ENCODE measurements at places on chromosomes 7 and 10. TPM values are rescaled to one million over a fixed set of nuclear protein-coding genes. Genes with fewer than 3 reads are reported as not detected.

Gene BHLHA15
- total RNA-seq: 8.3 TPM

Gene AOC1
- total RNA-seq: 0.47 TPM

Gene ARHGEF35
- 26.3 TPM for total RNA-seq

Gene IGF2BP3
- total RNA-seq: 183 TPM

Gene DRGX
- total RNA-seq: not detected

Gene NUDT5
- 107 TPM for total RNA-seq

DNA sequence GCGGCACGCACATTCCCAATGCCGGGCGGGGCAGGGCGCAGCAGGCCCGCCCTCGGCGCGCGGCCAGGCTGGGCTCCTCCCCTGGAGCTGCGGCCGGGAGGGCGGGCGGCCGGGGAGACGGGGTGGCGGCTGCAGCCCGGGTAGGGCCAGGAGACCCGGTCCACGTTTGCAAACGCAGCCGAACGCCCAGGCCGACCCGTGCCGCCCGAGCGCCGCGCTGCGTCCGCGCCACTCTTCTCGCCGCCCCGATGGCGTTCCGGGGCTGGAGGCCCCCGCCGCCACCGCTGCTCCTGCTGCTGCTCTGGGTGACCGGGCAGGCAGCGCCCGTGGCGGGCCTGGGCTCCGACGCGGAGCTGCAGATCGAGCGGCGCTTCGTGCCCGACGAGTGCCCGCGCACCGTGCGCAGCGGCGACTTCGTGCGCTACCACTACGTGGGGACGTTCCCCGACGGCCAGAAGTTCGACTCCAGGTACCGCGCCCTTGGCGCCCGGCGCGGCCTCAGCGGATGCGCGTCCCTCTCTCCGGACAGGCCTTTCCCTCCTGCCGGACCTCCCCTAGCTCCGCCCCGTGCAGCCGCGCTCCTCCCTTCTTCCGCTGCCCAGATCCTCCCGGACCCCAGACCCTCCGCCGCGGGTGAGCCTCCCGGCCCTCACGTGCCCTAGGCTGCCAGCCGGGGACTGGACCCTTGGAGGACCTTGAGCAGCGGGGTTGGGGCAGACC is at the start of gene FKBP9:
FKBP9 (plus strand) TSS at position 115 of the 720 bp plus-strand sequence; CDS start at position 249, 134 bp downstream.
- peaks cover 42% of the 10 kb centered on the region for H3K27me3 ChIP-seq
- peak; percentile 86 for DNase-seq
- H3K36me3 ChIP-seq: no peaks in the 10 kb centered on the region
- H3K4me3 ChIP-seq: peak within 1 kb of the TSS; percentile 82
- H3K27ac ChIP-seq: no peak within 1 kb of the TSS

DNA sequence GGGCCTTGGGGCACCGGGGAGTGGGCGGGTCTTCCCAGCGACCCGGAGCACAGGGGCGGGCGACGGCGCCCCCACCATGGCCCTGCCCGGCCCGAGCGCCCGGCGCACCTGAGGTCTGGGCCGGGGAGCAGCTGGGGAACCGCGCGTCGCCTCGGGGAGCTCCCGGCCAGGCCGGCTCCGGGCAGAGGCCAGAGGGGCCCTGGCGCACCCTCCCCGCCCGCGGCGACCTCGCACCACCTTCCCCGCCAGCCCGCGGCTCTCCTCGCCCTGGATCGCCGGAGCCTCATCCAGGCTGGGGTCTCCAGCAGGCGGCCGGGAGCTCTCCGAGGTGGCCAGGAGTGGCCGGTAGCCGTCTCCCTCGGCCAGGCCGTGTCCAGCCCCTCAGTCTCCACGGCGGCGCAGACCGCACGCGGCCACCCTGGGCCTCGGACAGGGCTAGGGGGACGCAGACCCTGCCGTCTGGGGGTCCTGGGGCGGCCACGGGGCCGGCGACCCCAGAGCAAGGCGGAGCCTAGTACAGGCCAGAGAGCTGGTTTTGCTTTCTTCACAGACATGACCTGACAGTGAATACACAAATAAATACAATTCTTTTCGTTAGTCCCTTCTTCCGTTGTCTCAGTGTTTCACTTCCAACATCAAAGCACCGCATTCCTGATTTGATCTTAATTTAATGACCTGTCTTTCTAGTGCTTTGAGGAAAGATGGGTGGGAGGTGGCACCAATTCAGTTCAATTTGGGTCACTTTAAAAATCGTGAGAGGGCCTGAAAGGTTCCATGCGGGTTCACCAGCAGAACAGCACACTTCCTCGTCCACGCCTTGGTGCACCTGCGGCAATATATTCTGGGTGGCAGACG is 356.9 kb downstream of the DNAJB6 start:
- DNase-seq: no peak
- peak overlapping the region; percentile 38 for H3K4me3 ChIP-seq
- no peaks in the 10 kb centered on the region for H3K36me3 ChIP-seq
- H3K27ac ChIP-seq: no peak overlapping the region
- H3K27me3 ChIP-seq: peaks cover 64% of the 10 kb centered on the region
- no peaks in the 10 kb centered on the region for H3K4me1 ChIP-seq

DNA sequence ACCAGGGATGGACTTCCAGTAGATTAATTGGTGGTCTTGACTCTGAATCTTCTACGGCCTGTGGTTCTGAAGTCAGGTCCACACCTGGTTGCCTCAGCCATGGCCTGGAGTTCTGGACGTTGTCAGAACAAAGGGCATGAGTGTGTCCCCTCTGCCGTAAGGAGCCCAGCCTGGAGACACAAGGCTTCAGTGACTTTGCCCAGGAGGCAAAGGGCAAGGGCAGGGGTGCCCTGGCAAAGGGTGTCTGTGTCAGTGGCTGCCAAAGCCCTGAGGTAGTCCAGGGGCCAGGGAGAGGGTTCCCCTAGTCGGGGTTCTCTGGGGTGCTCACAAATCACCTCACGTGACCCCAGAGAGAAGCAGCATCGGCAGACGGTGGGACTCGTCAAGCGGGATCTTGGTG is 273.2 kb upstream of the ZNF32 start:
- no peak overlapping the region for H3K27ac ChIP-seq
- H3K4me1 ChIP-seq: no peaks in the 10 kb centered on the region
- peaks cover 5% of the 10 kb centered on the region for H3K36me3 ChIP-seq
- DNase-seq: no peak
- H3K27me3 ChIP-seq: no peaks in the 10 kb centered on the region

GRCh38 chr7:106016331-106016730 is 53.3 kb downstream of the CDHR3 start:
- H3K27me3 ChIP-seq: no peaks in the 10 kb centered on the region
- peaks cover 29% of the 10 kb centered on the region for H3K4me1 ChIP-seq
- H3K4me3 ChIP-seq: no peak overlapping the region
- H3K27ac ChIP-seq: no peak overlapping the region

DNA sequence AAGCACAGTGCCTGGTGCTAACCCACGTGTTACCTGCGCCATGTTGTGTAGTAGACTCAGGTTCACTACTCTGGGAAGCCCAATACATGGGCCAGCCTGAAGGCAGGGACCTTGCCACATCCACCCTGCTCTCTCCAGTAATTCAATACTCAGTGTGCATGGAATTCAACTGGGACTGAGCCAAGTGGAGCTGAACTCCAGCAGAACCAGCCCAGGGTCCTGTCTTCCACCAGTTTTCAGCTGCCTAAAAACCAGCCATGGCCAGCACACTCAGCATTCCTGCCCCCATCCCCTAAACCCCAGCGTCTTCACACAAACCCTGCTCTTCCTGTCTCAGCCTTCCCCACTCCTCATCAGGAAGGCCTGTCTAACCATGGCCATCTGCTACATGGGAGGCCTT is 15.4 kb downstream of the FGF8 start:
- no peak overlapping the region for H3K4me3 ChIP-seq
- H3K4me1 ChIP-seq: peaks cover 9% of the 10 kb centered on the region
- H3K27me3 ChIP-seq: 0 out of 2 replicates have a peak, but pooled peaks cover 5% of the 10 kb centered on the region
- H3K36me3 ChIP-seq: no peaks in the 10 kb centered on the region

DNA sequence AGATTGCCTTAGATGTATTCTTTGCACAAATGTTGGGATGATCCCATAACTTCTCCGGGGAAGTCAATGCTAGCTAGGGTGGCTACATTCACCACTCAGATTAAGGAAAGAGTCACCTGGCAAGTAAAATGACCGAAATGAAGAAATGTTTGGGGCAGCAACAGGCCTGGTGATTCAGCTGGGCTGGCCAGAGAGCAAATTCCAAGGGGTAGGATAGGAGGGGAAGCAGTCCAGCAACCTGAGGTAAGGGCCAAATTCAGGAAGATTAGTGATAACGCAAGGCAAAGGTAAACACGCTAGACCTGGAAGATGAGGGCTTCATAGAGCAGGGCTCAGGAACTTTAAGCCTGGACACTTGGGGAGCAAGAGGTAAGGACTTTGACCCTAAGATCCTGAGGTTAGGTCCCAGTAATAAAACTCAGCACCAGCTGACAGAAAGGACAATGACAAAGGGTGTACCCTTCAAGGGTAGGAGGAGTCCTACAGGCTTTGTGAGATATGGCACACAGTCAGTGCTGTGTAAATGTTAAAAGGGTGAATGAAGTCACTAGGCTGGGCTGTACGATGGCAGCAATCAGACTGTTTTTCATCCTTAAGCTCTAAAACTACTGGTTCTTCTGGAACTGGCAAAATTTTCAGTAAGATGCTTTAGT is 22.7 kb upstream of the SMNDC1 start:
- no peak overlapping the region for H3K27ac ChIP-seq
- no peaks in the 10 kb centered on the region for H3K27me3 ChIP-seq
- no peak overlapping the region for H3K4me3 ChIP-seq
- no peak for DNase-seq
- H3K4me1 ChIP-seq: no peaks in the 10 kb centered on the region
- H3K36me3 ChIP-seq: peaks cover 4% of the 10 kb centered on the region

DNA sequence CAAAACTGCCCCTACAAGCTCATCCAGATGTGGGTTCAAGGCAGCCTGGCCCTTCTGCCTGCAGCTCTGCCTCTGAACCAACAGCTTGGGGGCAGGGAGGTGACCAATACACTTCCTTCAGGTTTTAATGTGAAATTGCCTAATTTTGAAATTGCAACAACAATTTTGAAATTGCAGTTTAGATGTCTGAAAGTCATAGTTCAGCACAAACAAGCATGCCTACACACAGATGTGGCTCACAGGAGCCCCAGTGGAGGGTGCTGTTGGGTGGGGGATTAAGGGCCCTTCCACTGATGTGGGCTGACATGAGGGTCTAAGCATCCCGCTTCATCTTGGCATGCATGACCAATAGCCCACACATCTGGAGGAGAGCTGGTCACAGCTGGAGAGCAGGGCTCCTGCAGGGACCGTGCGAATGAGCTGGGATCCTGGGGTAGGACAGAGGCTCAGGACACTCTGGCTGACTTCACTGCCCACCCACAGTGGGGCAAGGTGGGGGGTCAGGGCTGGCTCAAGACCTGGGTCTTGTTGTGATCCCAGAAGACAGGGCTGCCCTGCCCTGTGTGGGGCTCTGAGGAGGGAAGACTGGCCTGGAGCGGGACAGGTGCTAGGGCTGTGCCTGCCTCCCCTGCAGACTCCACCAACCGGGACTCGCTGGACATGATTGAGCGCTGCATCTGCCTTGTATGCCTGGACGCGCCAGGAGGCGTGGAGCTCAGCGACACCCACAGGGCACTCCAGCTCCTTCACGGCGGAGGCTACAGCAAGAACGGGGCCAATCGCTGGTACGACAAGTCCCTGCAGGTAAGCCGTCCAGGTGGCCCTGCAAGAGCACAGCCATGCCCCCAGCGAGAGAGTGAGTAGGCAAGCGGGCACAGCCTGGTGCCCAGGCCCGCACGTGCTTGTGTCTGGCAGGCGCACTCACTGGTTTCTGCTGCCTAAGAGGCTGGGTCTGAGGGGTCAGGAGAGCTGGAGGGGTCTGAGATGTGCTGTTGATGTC is 32.3 kb downstream of the CHAT start:
- no peaks in the 10 kb centered on the region for H3K36me3 ChIP-seq
- H3K27ac ChIP-seq: no peak overlapping the region
- no peaks in the 10 kb centered on the region for H3K27me3 ChIP-seq
- no peak overlapping the region for H3K4me3 ChIP-seq
- peaks cover 5% of the 10 kb centered on the region for H3K4me1 ChIP-seq

GRCh38 chr7:137942484-137943115 is 59.3 kb downstream of the CREB3L2 start:
- H3K4me3 ChIP-seq: no peak overlapping the region
- peaks cover 42% of the 10 kb centered on the region for H3K4me1 ChIP-seq
- H3K27me3 ChIP-seq: no peaks in the 10 kb centered on the region
- no peak overlapping the region for H3K27ac ChIP-seq
- DNase-seq: no peak

GRCh38 chr10:28778524-28778923 is 101.2 kb downstream of the BAMBI start:
- DNase-seq: no peak
- H3K36me3 ChIP-seq: no peaks in the 10 kb centered on the region
- H3K27ac ChIP-seq: no peak overlapping the region
- no peaks in the 10 kb centered on the region for H3K4me1 ChIP-seq
- H3K27me3 ChIP-seq: no peaks in the 10 kb centered on the region

- H3K4me3 ChIP-seq: no peak overlapping the region
- no peaks in the 10 kb centered on the region for H3K36me3 ChIP-seq
- peaks cover 7% of the 10 kb centered on the region for H3K4me1 ChIP-seq
- no peaks in the 10 kb centered on the region for H3K27me3 ChIP-seq
Measured at GRCh38 chr7:17041324-17041723, 159.5 kb upstream of the AGR3 start.

DNA sequence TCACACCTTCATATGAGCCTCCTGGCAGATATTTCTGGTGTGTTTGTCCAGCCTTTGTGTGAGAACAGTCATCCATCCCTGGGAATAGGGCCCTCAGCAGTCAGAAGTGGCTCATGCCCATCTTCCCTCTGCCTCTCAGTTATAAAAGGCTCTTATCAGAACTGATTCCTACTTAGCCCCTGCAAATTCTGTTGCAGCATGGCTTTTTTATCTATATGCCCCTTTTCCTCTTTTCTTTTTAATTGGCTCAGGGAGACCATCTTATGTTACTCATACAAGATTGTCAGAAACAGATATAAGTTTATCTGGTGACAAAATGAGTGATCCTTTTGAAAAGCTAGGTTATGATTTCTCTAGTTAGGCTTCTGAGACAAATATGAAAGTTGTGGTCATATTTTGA is 194.1 kb downstream of the CREB5 start:
- no peak overlapping the region for H3K4me3 ChIP-seq
- H3K27ac ChIP-seq: no peak overlapping the region
- no peaks in the 10 kb centered on the region for H3K27me3 ChIP-seq
- DNase-seq: no peak

GRCh38 chr10:90432866-90433265 is 425.0 kb downstream of the HTR7 start:
- H3K36me3 ChIP-seq: no peaks in the 10 kb centered on the region
- DNase-seq: no peak
- H3K4me1 ChIP-seq: no peaks in the 10 kb centered on the region
- no peaks in the 10 kb centered on the region for H3K27me3 ChIP-seq
- H3K4me3 ChIP-seq: no peak overlapping the region
- H3K27ac ChIP-seq: no peak overlapping the region
